ENCODE measurements at places on chromosomes 11 and 22.

DNA sequence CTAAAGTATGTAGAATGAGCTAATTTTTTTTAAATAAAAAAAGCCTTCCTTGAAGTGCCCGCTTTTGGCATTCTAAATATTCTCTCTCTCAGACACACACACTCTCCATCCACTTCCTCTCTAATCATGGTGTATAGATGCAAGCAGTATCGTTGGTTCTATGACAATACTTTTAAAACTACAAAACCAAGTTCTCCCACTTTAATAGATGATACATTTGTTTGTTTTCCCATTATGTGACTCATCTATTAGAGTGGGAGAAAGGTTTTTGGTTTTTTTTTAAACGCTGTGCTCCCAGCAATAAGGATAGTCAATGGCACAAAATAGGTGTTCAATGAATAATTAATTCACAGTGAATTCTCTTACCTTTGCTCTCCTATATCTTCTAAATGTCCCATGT lies 44.6 kb downstream of the FZD4 start:
- no peak for DNase-seq

DNA sequence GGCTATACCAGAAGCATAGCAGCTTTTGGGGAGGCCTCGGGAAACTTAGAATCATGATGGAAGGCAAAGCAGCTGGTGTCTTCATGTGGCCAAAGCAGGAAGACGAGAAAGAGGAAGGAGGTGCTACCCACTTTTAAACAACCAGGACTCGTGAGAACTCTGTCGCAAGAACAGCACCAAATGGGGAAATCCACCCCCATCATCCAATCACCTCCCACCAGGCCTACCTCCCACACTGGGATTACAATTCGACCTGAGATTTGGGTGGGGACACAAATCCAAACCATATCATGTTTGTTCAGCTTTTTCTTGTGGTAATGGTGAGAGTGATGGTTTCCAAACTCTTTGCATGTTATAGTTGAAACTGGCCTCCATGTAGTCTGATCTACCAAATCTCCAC lies 32.5 kb upstream of the OR10D3 start:
- DNase-seq, result no peak

DNA sequence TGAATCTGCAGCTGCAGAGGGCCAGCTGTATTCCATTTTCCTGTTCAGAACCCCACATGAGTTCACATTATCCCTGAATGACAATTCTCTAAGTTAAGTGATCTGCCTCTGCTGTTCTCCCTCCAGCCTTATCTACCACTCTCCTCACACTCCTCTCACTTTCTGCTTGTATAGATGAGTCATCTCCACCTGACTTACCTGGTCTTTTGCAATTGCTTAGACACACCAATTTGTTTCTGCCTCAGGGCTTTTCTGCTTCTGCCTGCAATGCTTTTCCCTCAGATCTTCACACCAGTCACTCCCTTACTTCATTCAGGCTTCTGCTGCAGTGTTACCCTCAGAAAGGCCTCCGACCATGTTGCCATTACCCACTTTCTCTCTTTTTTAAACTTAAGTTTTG lies 118.1 kb downstream of the ATM start:
- DNase-seq, result no peak

DNA sequence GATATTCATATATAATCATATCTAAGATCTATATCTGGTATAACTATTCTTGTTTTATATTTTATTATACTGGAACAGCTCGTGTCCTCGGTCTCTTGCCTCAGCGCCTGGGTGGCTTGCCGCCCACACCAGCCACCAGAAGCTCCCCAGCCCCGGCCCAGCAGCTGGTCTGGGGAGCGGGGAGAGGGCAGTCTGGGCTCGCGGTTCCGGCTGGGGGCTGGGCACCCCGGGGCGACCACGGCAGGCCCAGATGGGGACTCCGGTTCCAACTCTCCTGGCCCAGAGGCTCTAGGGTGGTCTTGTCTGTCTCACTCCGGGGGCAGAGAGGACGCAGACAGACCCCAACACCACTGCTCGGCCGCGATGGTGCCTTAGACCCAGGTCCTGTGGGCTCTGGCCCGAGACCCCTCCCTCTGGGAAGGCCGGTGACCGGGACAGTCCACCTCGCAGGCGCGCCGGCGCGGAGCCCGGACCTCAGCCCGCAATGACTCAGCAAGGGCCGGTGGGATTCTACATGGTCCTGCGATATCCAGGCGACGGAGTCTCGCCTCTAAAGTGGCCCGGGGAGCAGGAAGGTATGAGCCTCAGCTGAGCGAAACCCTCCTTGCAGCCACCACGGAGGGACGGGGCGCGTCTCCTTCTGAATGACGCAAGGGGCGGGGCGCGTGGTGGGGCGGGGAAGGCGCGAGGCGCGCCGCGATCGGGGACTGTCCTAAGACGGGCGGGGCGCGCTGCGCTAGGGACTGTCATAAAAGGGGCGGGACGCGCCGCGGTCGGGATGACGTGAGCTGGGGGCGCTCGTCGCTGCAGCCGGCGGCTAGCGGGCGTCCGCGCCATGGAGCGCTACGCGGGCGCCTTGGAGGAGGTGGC lies at the start of gene DGCR6:
Gene DGCR6 (plus strand): TSS at position 781 of the 870 bp plus-strand sequence. CDS start 55 bp downstream, at position 836.
- DNase-seq, result no peak

GRCh38 chr22:28822930-28823551 lies 22.7 kb upstream of the XBP1 start:
- DNase-seq, result no peak

DNA sequence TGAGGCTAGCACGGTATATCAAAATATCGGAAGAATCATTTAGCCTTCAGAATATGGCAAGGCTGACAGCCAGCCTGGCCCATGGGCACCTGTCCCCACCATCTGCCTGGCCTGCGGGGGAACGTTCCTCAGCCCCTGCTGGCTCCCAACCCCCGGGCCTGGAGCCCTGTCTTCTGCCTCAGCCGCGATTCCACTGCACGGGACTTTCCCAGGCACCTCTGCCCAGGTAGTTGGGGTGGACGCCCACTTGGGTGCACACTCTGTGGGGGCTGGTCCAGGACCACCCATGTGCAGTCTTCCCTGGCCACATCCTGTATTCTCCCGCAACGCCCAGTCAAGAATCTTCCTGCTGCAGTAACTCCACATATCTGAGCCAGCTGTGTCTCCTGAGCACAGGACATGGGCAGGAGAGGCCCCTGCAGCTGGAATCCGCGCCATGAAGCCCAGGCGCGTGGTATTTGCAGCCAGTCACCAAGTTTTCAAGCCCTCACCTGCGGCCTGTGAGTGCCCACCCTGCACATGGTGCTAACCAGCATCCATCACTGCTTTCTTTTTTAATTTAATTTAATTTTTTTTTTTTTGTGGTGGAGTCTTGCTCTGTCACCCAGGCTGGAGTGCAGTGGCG lies 77.9 kb downstream of the KCNQ1 start:
- no peak for DNase-seq

DNA sequence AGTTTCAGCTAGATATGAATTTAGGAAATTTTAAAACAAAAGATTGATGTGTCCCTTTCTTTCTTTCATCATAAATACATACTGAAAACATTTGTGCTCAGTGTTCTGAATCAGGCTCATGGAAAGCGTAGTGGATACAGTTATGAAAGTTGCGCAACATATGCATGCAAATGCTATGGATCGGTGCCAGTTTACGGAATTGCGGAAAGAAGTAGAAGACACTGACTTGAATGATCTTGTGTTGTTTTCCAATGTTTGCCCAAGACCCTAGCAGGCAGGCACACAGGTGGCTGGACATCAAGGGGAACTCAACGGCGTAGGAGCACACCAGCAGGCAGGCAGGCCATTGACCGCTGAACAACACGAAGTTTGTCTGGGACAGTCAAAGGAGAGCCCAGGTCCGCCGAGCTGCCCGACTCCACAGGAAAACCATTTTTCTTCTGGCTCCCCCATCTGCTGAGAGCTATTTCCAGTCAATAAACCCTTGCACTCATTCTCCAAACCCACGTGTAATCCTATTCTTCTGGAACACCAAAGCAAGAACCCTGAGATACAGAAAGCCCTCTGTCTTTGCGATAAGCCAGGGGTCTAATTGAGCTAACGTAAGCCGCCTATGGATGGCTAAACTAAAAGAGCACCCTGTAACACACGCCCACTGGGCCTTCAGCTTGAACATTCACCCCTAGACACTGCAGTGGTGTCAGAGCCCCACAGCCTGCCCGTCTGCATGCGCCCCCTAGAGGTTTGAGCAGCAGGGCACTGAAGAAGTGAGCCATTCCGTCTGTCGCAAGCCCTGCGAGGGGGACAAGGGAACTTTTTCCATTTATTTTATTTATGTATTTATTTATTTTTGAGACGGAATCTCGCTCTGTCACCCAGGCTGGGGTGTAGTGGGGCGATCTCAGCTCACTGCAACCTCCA lies 7.4 kb upstream of the BIRC3 start:
- no peak for DNase-seq

DNA sequence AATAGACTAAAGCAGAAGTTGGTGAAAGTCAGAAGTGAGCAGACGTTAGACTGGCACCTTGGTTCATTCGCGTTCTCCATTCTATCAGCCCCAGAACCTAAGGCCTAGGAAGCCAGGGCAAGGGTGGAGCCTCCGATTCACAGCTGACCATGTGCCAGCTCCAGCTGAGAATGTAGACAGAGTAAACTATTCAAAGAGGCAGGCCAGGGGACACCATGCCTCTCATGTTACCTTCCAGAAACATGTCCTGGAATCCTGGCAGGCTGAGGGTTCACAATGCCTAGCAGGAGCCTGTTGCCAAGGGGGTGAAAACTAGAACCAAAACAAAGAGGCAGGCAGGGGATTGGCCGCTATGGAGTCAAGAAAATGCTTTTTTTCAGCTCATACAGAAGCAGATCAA lies 224.4 kb upstream of the POU2AF2 start:
- DNase-seq, result no peak

- DNase-seq, result no peak
Observed at GRCh38 chr11:45933846-45934579, 11.6 kb downstream of the LARGE2 start.
